T-cell (primary cell): ENCODE measurements at places on chromosomes 11 and 22. TPM values are rescaled to one million over a fixed set of nuclear protein-coding genes. Genes with fewer than 3 reads are reported as not detected.

GRCh38 chr11:79514290-79514689 lies 73.5 kb upstream of the TENM4 start:
- DNase-seq = no peak

DNA sequence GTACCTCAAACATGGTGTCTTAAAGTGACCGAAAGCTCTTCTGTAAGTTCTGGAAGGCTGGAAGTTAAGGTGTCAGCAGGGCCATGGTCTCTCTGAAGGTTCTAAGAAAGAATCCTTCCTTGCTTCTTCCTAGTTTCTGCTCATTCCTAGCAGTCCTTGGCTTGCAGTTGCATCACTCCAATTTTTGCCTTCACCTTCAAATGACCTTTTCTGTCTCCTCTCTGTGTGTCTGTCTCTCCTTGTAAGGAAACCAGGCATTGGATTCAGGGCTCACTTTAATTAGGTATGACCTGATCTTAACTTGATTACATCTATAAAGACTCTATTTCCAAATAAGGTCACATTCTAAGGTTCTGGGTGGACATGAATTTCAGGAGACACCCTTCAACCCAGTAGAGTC lies 8.7 kb downstream of the AASDHPPT start:
- DNase-seq = no peak

GRCh38 chr11:72950685-72951084 lies 136.5 kb downstream of the ATG16L2 start:
- DNase-seq = no peak

GRCh38 chr22:48784701-48785503 lies 1042.8 kb downstream of the BRD1 start:
- no peak for DNase-seq

GRCh38 chr11:29135504-29135903 lies 881.3 kb downstream of the KCNA4 start:
- DNase-seq = no peak

Gene SLC1A2
- total RNA-seq = 0.19 TPM

Gene KRTAP5-10
- not detected for total RNA-seq

GRCh38 chr11:44507896-44508445 lies 57.5 kb upstream of the CD82 start:
- no peak for DNase-seq

GRCh38 chr11:70000228-70000627 lies 77.9 kb upstream of the ANO1 start:
- DNase-seq = no peak

GRCh38 chr11:86565801-86566312 lies 106.6 kb downstream of the ME3 start:
- no peak for DNase-seq

Gene PGA4
- not detected for total RNA-seq

Gene CELSR1
- total RNA-seq = 1.2 TPM

- no peak for DNase-seq
Measured at GRCh38 chr11:79092791-79093353, 348.0 kb downstream of the TENM4 start.

Gene POLDIP3
- total RNA-seq = 81.0 TPM

GRCh38 chr22:39913321-39913720 lies 12.4 kb downstream of the GRAP2 start:
- DNase-seq = no peak

DNA sequence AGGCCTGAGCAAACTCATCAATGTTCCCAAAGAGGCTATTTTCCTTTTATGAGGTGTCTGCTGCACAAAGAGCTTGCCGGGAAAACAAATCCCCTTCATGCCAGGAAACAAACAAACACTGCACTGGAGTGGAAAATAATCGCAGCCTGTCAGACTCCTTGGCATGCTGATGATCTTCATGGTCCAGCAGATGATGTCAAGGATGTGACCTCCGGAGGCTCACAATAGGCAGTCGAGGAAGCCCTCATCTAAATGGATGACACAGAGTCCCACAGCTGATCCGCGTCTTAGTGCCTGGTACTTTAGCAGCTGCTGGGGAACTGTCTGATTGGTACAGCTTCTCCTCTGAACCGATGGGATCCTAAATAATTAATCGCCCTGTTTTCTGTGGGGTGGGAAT lies 187.6 kb downstream of the TENM4 start:
- DNase-seq = no peak

Gene C22orf15
- total RNA-seq = 2.2 TPM

Gene SLC22A6
- total RNA-seq = not detected

Gene CYTH4
- 165 TPM for total RNA-seq

DNA sequence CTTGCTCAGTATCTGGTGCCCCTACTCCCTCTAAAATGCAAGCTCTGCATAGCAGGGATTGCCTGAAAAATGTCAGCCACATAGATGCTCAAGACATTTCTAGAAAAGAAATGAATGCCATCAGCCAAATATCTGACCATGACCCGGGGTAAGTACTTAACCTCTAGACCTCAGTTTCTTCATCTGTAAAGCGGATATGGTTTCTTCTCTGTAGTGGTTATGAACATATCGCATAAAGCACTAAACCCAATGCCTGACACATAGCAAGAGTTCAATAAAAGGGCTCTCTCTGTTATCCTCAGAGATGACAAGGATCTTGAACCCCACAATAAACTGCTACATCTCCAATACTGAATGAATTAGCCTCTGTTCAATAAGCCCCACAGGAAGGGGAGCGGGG lies 122.6 kb downstream of the ABTB2 start:
- no peak for DNase-seq

- DNase-seq = no peak
Measured at GRCh38 chr11:103699656-103700055, 336.8 kb upstream of the DDI1 start.

- no peak for DNase-seq
Measured at GRCh38 chr11:95521133-95521542, 268.4 kb downstream of the FAM76B start.

DNA sequence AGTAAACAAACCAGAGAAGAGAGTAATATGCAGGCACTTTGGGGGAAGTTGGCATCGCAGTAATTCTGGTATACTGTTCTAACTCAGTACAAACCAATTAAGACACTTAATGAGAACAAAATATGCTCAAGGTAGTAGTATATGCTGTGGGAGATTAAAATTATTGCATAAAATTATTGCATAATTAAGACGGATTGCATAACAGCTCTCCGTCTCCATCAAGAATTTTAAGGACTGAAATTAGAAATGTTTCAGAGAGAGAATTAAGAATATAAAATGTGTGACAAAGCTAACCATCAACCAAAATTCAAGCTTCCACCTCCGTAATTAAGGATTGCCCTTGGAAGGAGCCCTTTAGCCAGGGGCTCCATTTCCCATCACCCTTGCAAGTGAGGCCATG lies 428.5 kb downstream of the ETS1 start:
- no peak for DNase-seq

GRCh38 chr11:128642571-128642970 lies 51.3 kb upstream of the FLI1 start:
- no peak for DNase-seq

Gene PPARA
- total RNA-seq = 22.2 TPM
